ENCODE measurements at places on chromosomes 16 and 17. TPM values are rescaled to one million over a fixed set of nuclear protein-coding genes. Genes with fewer than 3 reads are reported as not detected.

NRN1L gene
- polyA plus RNA-seq = not detected

IL21R gene
- polyA plus RNA-seq = 2.1 TPM

TBC1D28 gene
- polyA plus RNA-seq = not detected

GCGR gene
- not detected for polyA plus RNA-seq

BRIP1 gene
- 0.11 TPM for polyA plus RNA-seq

ARHGAP23 gene
- 0.03 TPM for polyA plus RNA-seq

SNX20 gene
- 51.0 TPM for polyA plus RNA-seq

ENGASE gene
- polyA plus RNA-seq = 150 TPM

FOXC2 gene
- polyA plus RNA-seq = not detected

BRD7 gene
- polyA plus RNA-seq = 11.4 TPM

TBX6 gene
- 0.11 TPM for polyA plus RNA-seq

PYY gene
- polyA plus RNA-seq = not detected

C1QTNF1 gene
- polyA plus RNA-seq = not detected

CLEC18C gene
- polyA plus RNA-seq = not detected
